ENCODE measurements at places on chromosomes 2 and 18. TPM values are rescaled to one million over a fixed set of nuclear protein-coding genes. Genes with fewer than 3 reads are reported as not detected.

GRCh38 chr2:239751679-239752355 is 273.3 kb downstream of the NDUFA10 start:
- DNase-seq, result no peak

DNA sequence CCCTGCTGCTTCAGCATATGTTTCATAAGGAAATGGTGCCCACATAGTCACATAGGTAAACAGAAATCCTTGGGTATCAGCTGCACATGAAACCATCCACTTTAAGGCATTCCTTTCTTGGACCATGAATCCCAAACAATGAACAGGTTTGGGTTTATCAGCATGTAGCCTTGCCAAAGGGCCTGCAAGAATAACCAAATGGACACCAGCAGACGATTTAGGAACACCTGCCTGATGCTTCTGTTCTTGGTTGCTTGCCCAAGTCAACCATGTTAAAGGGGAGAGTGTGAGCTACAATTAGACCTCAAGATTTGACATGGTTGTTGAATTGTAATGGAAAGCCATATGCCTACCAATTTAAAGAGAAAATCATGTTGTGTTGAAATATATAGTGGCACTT is 1342.7 kb upstream of the PIK3C3 start:
- no peak for DNase-seq

GRCh38 chr18:64372850-64373249 is 224.0 kb upstream of the LINC00305 start:
- no peak for DNase-seq

C2orf15 gene
- polyA plus RNA-seq, result 10.7 TPM

- peak; percentile 53 for DNase-seq
These were observed 1.2 kb upstream of the NPAS2 start for GRCh38 chr2:100818606-100819369.

DNA sequence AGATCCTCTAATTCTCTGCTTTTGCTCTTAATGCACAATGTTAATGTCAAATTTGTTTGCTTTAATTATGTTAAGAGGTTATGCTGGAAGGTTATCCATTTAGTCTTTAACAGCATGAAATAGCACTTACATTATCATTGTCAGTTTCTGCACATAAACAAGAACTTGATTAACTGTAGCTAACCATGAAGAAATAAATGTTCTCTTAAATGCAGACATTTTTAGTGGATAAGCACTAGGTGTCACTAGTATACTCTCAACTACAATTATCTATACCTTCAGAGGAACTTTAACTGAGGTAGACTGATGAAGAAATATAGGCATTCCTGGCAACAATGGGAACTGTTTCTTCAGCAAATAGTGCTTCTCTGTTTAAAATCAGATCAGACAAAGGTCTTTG is 178.8 kb upstream of the CHST9 start:
- peak; percentile 72 for DNase-seq

DNA sequence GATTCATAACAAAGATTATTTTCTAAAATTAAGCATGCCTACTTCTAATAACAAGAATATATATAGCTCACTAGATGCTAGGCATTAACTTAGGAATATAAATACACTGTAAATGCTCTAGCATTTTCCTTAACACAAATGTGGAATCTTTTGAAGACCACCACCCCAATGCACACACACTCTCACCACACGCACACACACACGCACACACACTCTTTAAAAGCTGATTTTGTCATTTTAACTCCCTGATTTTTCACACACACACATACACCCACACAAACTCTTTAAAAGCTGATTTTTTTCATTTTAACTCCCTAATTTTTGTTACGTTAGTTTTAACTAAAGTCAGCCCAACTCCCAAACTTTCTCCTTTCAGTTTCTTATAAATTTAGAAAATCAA is 3.0 kb downstream of the COL5A2 start:
- DNase-seq, result no peak

- no peak for DNase-seq
These were observed 418.5 kb upstream of the MAP2 start for GRCh38 chr2:209005371-209005770.

GRCh38 chr2:163343316-163343715 is 392.5 kb downstream of the FIGN start:
- DNase-seq, result no peak

TEKT4 gene
- not detected for polyA plus RNA-seq

DNA sequence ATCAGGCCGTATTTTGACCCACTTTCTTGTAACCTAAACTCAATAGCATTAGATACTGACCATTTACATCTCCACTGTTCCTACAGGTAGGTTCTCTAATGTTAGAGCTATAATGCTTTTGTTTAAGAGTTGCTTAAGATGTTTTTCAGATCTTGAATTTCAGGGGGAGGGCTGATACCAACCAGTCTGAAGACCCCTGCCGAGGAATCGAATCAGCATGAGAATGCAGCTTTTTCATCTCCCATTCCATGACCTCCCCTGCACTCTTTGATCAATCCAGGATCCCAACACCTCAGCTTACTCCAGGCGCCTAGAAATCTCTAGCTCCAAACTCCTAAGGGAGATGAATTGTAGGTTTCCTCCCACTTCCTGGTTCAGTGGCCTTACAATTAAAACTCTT is 120.5 kb upstream of the MC4R start:
- DNase-seq, result no peak

NTSR2 gene
- polyA plus RNA-seq, result 18.4 TPM

DNA sequence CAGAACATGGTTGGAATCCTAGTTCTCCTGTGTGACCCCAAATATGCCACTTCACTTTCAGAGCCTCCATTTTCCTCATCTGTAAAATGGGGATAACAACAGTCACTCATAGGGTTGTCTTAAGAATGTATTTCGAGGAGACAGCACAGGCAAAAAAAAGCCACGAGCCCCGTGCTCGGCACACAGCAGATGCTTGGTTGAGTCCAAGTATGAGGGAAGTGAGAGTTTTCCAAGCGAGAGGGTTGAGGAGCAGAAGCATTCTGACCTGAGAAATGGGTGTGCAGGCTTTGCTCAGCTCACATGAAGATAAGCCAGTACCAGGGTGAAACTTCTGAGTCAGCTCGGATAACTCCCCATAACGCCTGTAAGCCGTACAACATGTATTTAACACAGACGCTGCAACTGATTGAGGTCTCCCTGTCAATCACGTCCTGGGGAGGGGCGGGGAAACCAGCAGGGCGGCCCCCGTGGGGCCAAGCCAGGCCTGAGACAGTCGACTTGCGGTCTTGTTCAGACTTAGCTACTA is 23.0 kb upstream of the ODC1 start:
- DNase-seq, result no peak

DNA sequence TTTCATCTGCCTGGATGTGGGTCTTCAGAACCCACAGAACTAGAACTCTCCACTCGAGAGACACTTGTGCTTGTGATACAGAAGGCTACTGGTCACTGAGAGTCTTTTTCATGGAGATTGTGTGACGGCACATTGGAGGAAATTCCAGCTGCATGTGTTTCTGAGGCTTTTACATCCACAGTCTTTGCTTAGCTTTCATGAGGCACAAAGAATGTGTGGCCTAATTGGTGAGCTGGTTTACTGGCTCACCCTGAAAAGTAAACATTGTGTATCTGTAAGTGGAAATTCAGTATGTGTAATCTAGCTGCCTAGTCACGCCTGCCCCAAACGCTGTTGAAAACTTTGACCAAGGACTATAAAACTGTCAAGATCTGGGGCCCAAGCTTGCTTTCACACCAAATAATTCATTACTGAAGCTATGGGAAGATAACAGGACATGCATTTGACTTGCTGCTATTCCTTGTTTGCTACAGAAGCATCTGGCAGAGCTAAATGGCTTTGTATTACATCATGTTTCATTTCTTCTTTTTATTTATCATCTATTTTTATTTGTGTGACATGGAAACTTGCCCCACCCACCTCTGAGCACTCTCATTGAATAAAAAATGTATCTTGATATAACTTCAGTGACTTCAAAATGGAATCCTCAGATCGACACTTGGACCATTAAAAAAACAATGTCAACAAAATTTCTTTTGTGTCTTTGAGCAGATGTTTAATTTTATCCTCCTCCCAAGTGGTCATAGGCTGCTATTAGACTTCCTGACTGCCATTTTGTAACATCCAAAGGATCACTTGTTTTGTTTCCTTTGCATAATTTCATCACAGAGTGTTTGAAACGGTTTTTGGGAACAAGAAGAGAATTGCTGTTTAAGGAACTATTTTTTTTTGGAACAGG is 80.2 kb downstream of the EFEMP1 start:
- DNase-seq, result no peak

DNAJC5G gene
- polyA plus RNA-seq, result not detected

DNA sequence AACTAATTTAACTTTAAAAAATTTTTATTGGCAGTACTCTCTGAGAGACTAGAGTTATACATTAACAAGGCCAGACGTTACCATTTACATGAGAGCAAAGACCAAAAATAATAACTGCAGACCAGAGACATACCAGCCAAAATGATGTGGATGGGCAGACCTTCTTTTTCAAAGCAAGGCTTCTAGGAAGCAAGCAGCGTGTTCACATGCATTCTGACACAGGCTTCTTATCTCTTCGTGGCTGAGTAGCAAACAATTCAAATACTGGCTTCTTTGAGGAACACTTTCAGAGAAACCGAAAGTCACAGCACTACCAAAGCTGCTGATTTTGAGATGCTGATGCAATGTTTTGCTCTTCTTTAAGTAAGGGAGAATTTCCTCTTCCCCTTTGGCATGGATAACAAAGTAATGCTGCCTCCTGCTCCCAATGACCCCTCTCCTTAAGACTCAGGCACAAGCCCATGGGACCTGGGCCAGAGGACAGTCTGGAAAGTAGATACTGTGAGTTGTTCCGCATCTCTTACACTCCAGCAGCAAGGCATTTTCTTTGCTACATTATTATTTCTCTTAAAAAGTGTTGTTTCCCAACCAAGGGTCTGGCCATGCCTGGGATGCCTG is 181.9 kb downstream of the MREG start:
- DNase-seq, result no peak

DNA sequence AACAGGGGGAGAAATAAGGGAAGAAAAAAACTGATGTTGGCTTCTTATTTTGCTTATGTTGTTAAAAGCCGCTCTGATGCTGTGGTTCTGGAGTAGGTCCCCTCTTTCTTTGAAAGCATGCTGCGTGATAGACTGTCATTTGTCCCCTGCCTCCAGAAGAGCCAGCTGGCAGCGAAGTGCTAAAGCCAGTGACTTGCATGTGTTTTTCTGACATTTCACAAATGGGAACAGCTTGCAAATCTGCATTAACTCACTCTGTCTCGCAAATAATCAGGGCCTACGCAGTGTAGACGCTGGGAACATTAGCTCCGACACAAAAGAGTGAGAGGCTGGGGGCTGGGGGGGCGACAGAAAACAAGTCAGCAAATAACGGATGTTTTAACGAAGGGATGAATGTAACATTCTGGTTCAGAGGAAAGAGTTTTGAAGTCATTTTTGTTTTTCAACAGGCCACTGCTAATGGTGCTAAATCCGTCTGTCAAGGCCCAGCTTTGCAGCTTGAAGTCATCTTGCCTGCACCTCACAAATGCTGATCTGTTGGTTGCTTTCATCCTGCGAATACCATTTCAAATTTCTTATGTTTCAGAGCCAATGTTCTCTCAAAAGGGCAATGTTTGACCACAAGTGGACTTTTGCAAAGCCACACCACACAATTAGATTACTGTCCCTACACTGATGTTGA is 68.8 kb upstream of the PIK3C3 start:
- DNase-seq, result peak; percentile 64

DRC1 gene
- polyA plus RNA-seq, result 0.88 TPM

DNA sequence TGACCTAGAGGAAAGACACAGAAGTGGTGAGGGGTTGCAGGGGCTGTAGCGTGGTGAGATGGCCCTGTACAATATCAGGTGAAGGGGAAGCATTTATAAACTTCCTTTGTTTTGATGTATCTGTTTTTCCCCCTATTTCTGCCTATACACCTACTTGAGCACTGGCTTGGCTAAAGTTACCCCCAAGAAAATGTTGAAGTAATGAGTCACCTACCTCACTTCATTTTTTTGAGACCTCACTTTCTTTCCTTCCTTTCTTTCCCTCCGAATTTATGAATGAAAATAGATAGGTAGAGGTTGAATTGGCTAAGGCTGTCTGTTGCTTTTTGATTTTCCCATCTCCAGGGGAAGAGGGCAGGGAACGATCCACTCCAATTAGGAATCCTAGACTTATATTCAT is 231.1 kb upstream of the EPAS1 start:
- DNase-seq, result no peak

DNA sequence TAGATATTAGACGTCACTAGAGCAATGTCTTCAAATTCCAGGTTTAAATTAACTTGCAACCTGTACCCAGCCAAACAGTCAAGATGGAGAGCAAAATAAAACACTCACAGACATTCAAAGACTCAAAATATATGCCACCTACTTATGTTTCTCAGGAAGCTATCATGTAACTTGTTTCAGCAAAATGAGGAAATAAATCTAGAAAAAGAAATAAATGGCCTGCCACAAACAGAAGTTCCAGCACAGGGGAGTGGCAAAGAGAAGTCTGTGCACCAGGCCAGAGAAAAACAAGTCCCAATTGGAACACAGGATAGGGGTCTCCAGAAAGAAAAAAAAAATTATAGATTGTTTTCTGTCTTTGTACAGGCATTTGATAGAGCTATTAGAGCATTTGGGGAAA is 96.7 kb downstream of the LRP2 start:
- no peak for DNase-seq

DNA sequence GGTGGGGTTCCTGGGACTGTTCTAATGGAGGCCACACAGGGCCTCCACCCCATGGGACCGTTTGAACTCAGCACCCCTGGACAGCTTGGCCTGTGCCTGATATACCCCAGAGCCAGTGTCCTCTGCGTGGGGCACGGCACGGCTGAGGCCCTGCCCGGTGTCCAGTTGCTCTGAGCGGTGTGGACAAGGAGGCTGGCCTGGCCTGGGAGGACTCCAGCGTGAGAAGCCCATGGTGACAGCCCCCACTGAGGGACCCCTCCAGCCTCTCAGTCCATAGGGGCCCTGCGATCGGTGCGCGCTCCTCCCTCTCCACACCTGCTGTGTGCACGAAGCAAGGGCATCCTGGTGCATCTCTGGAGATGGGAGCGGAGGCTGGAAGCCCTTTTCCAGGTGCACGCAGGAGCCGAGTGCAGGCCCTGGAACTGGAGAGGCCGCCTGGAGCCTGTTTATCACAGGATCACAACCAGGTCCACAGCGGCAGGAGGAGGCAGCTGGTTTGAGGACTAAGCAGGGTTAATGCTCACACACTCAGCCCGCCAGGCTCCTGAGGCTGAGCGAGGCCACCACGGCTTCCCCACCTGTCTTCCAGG is 120.2 kb downstream of the PTGR3 start:
- no peak for DNase-seq

GRCh38 chr2:70978341-70979179 is at the start of gene ANKRD53:
TSS of gene ANKRD53 (plus strand) at chr2:70978630. CDS start at chr2:70978646, 16 bp downstream.
- DNase-seq, result peak; percentile 39

DNA sequence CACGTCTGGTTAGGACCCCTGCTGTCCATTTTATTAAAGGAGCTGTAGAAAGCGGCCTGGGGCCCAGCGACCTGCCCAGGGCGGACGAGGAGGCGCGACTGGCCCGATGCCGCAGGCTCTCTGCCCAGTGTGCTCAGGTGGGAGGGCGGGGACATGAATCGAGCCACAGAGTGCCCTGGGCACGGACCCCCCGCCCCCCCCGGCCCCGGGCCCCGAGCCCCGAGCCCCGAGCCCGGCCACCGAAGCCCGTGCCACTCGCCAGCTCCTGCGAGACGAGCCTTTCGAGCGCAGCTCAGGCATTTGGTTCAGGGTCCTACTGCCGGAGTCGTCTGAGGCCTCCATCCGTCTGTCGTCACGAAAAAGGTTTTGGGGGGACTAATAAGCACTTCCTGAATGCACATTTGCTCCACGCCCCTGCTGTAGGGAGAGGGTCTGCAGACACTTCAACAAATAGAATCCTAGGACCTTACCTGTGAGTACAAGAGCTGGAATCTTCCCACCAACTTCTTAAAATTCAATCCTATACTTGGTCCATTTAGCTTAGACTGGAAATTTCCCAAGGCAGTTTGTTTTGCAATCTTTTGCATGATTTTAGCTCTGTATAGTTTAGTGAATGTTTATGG is 602 bp upstream of the ADAM17 start:
- DNase-seq, result peak; percentile 43

SPTBN1 gene
- 128 TPM for polyA plus RNA-seq

SIX2 gene
- polyA plus RNA-seq, result 18.6 TPM
